Liver (tissue), 10 donors: ENCODE measurements at places on chromosomes 16 and 17. TPM values are rescaled to one million over a fixed set of nuclear protein-coding genes. Genes with fewer than 3 reads are reported as not detected.

- peak; percentile 56 for DNase-seq
- H3K4me1 ChIP-seq, result no peaks in the 10 kb centered on the region
- H3K27me3 ChIP-seq, result no peaks in the 10 kb centered on the region
- no peak overlapping the region for H3K27ac ChIP-seq
- H3K4me3 ChIP-seq, result no peak overlapping the region
Measured at GRCh38 chr16:58421529-58421928, 29.3 kb downstream of the GINS3 start.

GRCh38 chr16:83689385-83689831 lies 118.4 kb upstream of the HSBP1 start:
- H3K27me3 ChIP-seq, result no peaks in the 10 kb centered on the region
- no peaks in the 10 kb centered on the region for H3K4me1 ChIP-seq
- no peak overlapping the region for H3K4me3 ChIP-seq

GRCh38 chr17:72511242-72511641 lies 390.4 kb downstream of the SOX9 start:
- no peak for DNase-seq
- H3K27me3 ChIP-seq, result no peaks in the 10 kb centered on the region
- H3K36me3 ChIP-seq, result no peaks in the 10 kb centered on the region
- H3K4me3 ChIP-seq, result no peak overlapping the region
- H3K4me1 ChIP-seq, result no peaks in the 10 kb centered on the region
- H3K27ac ChIP-seq, result no peak overlapping the region

DNA sequence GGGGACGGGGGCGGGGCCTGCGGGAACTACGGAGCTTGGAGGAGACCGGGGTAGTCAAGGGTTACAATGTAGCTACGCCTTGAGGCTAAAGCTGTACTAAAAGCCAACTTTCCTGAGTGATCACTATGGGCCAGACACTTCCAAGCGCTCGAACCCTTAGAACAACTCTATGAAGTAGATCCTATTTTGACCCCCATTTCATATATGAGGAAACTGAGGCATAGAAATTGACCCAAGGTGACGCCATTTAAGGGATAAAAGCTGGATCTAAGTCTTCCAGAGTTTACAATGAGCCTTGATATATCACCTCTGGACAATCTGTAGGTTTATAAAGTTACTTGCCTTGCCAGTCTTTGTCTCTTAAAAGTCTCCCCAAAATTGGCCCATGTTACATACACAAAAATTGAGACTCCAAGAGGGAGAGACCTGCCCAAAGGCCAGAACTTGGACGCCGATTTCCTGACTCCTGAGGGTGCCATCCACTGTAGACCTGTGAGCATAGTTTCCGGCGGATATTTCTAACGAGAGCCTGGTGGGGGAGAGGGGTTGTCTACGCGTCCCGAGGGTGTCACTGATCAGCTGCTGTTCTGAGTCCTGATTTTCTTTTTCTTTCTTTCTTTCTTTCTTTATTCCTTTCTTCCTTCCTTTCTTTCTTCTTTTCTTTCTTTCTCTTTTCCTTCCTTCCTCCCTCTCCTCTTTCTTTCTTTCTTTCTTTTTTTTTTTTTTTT lies 555 bp upstream of the NCBP3 start:
- H3K27ac ChIP-seq, result no peak overlapping the region
- no peaks in the 10 kb centered on the region for H3K4me1 ChIP-seq
- H3K27me3 ChIP-seq, result no peaks in the 10 kb centered on the region
- no peak for DNase-seq

DNA sequence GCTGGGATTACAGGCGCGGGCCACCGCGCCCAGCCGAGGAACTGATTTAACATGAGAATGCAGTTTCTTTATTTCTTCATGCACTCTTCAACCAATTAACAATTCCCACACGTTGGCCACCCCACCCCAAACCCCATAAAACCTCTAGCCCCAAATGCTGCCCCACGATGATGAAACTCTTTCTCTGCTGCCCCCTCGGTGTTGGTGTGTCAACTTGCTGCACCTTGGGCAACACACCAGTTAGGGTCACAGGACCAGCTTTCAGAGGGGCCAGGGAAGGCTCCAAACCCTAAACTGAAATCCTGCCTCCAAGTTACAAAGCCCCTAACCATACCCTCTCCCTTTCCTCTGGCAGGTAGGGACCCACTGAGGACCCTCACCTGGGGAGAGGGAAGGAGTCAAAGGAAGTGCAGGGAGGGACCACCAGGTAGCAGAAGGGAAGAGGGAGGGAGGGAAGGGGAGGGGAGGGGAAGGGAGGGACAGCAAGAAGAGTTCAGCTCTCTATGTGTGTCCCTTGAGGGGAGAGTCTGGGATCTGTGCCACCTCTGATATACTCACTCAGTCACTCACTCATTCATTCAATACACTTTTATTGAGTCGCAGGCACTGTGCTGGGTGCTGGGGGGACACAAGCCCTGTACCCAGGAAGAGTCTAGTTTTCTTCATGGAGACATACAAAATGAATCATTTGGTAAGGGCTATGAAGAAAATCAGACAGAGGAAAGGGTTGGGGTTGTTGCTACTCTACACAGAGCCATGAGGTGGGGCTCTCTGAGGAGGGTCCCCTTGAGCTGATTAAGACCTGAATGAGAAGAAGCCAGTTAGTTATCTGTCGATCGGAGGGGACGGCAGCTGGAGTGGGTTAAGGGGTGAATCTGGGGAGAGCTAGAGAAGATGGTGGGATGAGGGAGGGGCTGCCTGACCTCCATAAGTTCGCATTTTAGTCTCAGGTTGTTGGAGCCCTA lies 3.9 kb downstream of the PLXDC1 start:
- no peak overlapping the region for H3K27ac ChIP-seq
- no peaks in the 10 kb centered on the region for H3K27me3 ChIP-seq
- H3K4me1 ChIP-seq, result peaks cover 8% of the 10 kb centered on the region
- H3K36me3 ChIP-seq, result no peaks in the 10 kb centered on the region

DNA sequence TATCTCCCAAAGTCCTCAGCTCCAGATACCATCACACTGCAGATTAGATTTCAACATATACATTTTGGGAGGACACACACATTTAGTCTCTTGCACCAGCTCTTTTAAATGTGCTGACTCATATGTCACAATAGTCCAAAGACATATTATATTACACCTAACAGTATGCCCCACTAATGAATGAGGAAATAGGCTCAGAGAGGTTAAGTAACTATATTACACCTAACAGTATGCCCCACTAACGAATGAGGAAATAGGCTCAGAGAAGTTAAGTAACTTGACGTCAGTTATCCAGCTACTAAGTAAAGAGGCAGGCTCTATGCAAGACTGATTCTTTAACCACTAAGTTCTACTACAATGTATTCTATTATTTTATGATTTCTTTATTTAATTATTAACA lies 9.7 kb downstream of the IRX6 start:
- no peak for DNase-seq
- no peaks in the 10 kb centered on the region for H3K27me3 ChIP-seq
- peaks cover 16% of the 10 kb centered on the region for H3K4me1 ChIP-seq
- H3K27ac ChIP-seq, result no peak overlapping the region
- no peaks in the 10 kb centered on the region for H3K36me3 ChIP-seq
- H3K4me3 ChIP-seq, result no peak overlapping the region

DNA sequence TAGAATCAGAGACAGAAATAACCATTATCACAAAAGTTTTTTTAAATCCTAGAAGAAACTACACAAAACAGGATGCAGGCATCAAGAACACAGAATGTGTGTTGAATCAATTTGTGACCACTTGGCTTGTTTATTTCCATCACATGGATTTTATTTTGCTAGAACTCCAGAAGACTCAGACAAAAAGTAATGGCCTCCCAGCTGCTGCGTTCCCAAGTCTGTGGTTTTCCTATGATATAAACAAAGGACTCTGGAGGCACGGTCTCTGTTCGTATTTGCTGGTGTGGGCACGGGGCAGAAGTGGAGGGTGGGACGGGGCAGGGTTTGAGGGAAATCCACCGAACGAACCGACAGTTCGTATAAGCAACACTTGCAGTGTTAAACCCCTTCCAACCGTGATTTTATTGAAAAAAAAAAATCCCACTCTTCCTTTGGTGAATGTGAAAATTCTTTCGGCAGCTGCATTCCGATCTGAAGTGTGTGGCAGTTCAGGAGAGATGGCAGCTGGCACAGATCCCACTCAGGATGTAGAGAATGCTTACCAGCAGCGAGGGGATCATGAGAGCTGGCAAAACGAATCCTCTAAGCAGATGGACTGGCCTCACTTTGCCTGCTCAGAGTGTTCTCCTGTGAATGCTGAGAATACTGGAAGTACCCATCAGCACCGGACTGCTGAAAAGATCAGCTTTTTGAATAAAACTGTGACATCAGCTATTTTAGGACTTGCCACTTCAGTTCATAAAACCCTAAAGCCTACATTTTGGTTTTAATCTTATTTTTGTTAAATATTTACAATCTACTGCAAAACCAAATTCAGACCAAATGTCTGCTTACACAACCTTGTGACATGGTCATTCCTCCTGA lies 165.2 kb downstream of the VPS53 start:
- H3K4me1 ChIP-seq, result no peaks in the 10 kb centered on the region
- peaks cover 13% of the 10 kb centered on the region for H3K36me3 ChIP-seq
- H3K4me3 ChIP-seq, result no peak overlapping the region
- no peak overlapping the region for H3K27ac ChIP-seq
- DNase-seq, result no peak

DNA sequence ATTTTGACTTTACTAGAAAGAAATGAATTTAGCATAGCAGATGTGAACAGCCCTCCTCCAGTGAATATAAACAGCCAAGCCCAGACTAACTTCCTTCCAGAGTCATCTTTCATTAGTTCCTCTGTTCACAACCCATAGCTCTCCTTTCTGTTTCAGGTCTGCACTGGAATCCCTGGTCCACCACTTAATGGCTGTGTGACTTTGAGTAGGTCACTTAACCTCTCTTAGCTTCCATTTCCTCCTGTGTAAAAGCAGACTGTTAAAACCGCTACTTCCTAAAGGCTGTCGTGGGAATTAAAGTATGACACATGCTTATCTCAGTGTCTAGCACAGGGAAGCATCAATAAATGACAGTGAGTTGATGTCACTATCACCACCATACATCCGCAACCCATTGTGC lies 7.5 kb downstream of the SLC6A4 start:
- no peak overlapping the region for H3K27ac ChIP-seq
- no peaks in the 10 kb centered on the region for H3K4me1 ChIP-seq
- H3K27me3 ChIP-seq, result no peaks in the 10 kb centered on the region
- DNase-seq, result no peak

DNA sequence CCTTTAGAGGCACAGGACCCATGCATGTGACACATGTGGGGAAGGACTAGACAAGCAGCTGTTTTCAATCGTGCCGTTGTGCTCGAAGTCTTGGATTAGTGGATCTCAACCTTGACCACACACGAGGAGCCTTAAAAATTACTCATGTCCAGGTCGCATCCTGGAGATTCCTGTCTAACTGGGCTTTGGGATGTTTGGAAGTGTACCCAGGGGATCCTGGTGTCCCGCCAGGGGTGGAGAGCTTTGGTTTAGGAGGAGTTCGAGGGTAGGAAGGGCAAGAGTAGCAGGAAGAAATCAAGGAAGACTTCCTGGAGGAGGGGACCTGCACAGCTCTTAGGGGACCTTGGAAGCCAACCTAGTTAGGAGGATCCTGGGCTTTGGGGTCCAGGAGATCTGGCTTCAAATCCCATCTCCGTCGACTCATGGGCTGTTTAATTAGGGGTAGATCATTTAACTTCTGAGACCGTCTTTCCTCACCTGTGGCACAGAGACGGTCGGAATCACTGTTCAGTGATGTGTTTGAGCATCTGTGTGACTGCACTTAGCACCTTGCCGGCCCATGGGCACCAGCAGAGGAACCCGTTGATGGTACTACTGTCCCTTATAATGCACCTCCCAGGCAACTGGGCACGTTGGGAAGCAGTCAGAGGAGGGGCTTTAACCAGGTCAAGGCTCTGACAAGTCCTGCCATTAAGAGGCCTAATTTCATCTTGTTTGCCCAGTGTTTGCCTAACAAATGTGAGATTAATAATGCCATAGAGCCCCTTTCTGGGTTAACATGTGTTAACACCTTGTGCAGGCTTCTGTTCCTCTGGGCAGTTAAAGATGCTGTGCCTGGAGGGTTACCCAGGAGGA lies 102.0 kb upstream of the PLCG2 start:
- no peak overlapping the region for H3K4me3 ChIP-seq
- H3K36me3 ChIP-seq, result peaks cover 10% of the 10 kb centered on the region
- H3K4me1 ChIP-seq, result no peaks in the 10 kb centered on the region
- no peaks in the 10 kb centered on the region for H3K27me3 ChIP-seq
- no peak for DNase-seq

- H3K36me3 ChIP-seq, result no peaks in the 10 kb centered on the region
- no peak for DNase-seq
- H3K27ac ChIP-seq, result no peak overlapping the region
- no peaks in the 10 kb centered on the region for H3K27me3 ChIP-seq
Measured at GRCh38 chr17:19897903-19898302, 30.2 kb upstream of the ULK2 start.

- no peak for DNase-seq
- no peaks in the 10 kb centered on the region for H3K27me3 ChIP-seq
- H3K36me3 ChIP-seq, result no peaks in the 10 kb centered on the region
- no peak overlapping the region for H3K4me3 ChIP-seq
- H3K27ac ChIP-seq, result no peak overlapping the region
Measured at GRCh38 chr17:2580661-2581060, 12.8 kb upstream of the PAFAH1B1 start.

DNA sequence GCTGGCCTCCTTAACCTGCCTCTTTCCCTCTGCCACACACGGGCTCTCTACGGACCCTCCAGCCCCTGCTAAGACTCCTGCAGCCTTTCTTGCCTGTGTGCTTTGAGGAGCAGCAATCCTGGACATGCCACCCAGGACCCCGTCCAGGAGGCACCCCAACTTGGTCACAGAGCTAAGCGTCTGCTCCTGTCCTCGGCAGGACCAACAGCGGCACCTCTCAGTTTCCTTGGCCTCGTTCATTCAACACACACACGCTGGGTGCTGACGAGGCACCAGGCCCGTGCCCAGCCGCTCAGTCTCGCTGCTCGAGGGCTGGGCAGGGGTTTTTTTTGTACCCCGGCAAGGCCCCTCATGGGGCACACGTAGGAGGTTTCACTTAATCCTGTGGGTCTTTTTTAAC lies 15.2 kb downstream of the RPH3AL start:
- no peak for DNase-seq
- no peaks in the 10 kb centered on the region for H3K27me3 ChIP-seq
- no peak overlapping the region for H3K4me3 ChIP-seq
- no peaks in the 10 kb centered on the region for H3K36me3 ChIP-seq
- no peak overlapping the region for H3K27ac ChIP-seq

The KRT10 gene
- 1.6 TPM for total RNA-seq

The XAF1 gene
- 33.9 TPM for total RNA-seq

The NF1 gene
- total RNA-seq, result 42.6 TPM

The MRPL27 gene
- total RNA-seq, result 25.9 TPM

The NT5M gene
- 0.42 TPM for total RNA-seq

The PDE6G gene
- total RNA-seq, result 0.25 TPM

The LGALS9 gene
- 12.7 TPM for total RNA-seq
